ENCODE measurements at places on chromosomes 7 and 10.

GRCh38 chr7:45973725-45974532, 52.9 kb upstream of the IGFBP3 start:
- DNase-seq, result no peak

DNA sequence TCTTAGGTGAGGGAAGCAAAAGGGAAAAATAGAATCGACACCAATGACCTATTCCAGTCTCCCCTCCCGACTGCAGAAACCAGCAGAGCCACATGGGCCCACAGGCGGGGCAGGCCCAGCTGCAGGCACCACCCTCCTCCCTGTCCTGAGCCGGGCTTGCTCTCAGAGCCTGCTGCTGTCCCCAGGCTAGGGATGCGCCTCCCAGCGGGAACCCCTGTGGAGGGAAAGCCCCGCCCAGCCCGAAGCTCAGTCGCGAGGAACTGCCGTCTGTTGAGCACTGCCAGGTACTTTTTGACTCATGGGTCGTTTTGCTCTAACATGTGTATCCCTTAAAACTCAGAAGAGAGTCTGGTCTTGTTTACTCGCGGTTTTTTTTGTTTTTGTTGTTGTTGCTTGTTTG, 124.5 kb upstream of the RET start:
- peak; percentile 5 for DNase-seq

- peak; percentile 60 for DNase-seq
These were observed 463.8 kb downstream of the KCNMA1 start for GRCh38 chr10:77173615-77174461.

DNA sequence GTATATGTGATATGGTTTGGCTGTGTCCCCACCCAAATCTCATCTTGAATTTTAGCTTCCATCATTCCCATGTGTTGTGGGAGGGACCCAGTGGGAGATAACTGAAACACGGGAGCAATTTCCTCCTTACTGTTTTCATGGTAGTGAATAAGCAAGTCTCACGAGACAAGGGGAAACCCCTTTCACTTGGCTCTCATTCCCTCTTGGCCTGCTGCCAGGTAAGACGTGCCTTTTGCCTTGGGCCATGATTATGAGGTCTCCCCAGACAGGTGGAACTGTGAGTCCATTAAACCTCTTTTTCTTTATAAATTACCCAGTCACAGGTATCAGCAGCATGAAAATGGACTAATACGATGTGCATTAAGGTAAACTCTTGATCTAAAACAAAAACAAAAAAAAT, 357.1 kb upstream of the AOAH start:
- DNase-seq, result no peak

GRCh38 chr10:8418631-8419030, 364.1 kb downstream of the GATA3 start:
- DNase-seq, result no peak

- no peak for DNase-seq
These were observed 56.8 kb downstream of the ZNF438 start for GRCh38 chr10:30974773-30975415.

GRCh38 chr10:87551326-87551725, 46.6 kb downstream of the MINPP1 start:
- no peak for DNase-seq

All from GM04504 (cell line).